NCI-H2171 (cell line): ENCODE measurements at places on chromosomes 6 and 20.

- DNase-seq = peak; percentile 15
These were observed 17.4 kb downstream of the HFE start for GRCh38 chr6:26104457-26105108.

- DNase-seq = no peak
These were observed 25.1 kb upstream of the SLC17A3 start for GRCh38 chr6:25899123-25899522.

DNA sequence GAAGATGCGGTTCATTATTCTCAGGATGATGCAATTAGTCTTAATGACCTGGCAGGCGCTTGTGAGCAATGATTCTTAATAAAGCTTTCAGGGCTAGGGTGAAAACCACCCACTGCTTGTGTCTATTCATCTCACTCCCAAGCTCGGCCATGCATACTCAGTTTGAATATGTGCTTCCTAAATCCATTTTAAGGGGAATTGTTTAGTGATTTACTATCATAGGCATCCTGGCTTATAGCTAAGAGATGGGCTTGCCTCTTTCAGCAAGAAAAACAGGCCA, 141.1 kb upstream of the SLC24A3 start:
- no peak for DNase-seq

GRCh38 chr6:121959501-121959900, 440.0 kb upstream of the HSF2 start:
- no peak for DNase-seq

- DNase-seq = no peak
These were observed 13.8 kb downstream of the ATXN1 start for GRCh38 chr6:16747232-16748024.

- no peak for DNase-seq
These were observed 92.4 kb downstream of the EYA2 start for GRCh38 chr20:46987001-46987400.

GRCh38 chr20:42740226-42740870, 449.4 kb downstream of the PTPRT start:
- no peak for DNase-seq

DNA sequence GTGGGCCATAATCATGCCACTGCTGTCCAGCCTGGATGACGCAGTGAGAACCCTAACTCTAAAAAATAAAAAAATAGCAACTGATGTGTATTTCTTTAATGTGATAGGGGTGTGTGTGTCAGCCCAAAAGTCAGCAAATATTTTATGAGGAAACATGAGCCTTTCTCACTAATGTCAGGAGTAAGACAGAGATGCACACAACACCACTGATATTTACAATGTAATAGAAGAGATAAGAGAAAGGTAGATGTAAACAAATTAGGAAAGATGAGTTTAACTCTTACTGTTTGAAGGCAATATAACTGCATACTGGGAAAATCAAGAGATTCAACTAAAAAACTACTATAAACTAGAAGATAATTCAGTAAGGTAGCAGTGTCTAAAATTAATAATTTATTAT, 100.0 kb upstream of the BEND3 start:
- DNase-seq = no peak

DNA sequence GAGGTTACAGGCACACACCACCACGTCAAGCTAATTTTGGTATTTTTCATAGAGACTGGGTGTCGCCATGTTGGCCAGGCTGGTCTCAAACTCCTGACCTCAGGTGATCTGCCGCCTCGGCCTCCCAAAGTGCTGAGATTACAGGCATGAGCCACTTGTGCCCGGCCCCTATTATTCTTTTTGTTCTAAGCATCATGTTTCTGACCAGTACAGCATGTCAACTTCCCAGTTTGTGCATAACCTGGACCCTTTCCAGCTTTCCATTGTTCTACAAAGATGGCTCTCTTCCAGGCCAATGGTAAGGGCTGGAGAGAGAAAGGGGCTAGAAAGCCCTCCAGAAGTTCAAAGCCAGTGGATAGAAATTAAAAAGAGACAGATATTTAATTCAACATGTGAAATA, 91.3 kb upstream of the TNFAIP3 start:
- no peak for DNase-seq

GRCh38 chr6:7680393-7681075, 45.4 kb upstream of the BMP6 start:
- DNase-seq = no peak

DNA sequence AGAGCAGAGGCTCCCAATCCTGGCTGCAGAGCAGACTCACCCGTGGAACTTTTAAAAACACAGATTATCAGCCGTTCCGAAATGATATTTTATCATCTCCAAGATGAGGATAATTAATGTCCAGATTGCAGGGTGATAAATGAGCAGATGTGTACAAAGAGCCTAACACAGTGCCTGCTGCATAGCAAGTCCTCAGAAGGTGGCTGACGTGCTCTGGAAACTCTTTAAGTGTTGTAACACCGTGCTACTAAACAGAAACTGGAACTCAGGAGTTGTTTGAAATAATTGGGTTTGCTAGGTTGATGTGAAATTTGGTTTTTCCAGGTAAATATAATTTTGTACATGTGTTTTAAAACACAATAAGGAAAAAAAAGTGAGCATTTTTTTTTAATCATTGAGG, 118.0 kb downstream of the ARMC2 start:
- no peak for DNase-seq

- DNase-seq = no peak
These were observed 5.2 kb downstream of the TMEM30A start for GRCh38 chr6:75279418-75279817.

- DNase-seq = no peak
These were observed 185.1 kb downstream of the PDE7B start for GRCh38 chr6:136036601-136037000.

DNA sequence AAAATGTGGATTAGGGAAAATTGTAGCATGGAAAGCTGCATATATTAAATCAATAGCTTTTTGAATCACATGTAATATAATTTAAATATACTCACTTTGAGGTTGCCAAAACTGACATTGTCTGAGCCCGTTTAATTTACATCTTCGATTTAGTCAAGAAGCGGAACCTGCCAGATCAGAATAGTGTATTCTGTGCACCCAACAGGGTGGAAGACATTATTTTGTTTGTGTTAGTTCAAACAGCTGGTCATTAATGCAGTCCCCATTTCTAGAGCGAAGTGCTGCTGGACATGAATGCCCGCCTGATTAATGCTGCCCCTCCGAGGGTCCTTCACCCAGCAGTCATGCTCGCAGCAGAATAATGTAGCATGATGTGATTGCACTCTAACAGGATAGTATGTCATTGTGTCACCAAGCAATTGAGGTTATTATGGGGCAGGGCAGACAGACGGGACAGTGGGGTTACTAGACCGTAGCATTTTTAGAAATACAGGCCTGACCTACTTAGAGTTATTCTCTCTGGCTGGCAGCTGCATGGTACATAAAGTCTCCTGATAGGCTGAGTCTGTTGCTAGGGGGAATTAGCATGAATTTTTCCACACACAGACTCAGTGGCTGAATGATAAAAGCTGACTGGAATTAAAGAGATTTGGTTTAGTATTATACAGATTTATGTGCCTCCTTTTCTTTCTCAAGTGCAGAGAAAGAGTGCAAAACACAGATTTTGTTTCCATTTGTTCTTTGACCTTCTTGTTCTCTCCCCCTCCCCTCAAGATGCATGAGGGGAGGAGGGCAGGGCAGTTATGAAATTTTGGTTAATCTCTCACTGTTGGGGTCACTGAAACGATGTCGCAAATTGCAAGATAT, 147.1 kb downstream of the PRL start:
- no peak for DNase-seq

- DNase-seq = no peak
These were observed 303.0 kb downstream of the FOXC1 start for GRCh38 chr6:1912731-1913130.

DNA sequence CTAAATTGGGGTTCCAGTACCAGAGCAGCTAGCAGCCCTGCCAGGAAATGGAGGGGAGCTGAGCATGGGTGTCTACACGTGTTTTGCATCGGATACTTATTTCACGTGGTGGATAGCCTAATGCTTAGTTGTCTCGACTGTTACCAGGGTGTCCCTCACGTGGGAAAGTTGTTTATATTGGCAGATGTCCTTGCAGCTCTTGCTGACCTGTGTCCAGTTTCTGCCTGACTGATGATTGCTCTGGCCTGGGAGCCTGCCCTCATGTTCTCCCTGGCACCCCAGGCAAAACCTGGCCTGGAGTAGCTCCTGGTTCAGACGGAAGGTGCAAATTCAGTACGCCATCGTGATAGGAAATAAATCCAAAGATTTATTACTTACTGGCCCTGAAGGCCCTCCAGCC, 11.8 kb upstream of the FERMT1 start:
- DNase-seq = no peak

DNA sequence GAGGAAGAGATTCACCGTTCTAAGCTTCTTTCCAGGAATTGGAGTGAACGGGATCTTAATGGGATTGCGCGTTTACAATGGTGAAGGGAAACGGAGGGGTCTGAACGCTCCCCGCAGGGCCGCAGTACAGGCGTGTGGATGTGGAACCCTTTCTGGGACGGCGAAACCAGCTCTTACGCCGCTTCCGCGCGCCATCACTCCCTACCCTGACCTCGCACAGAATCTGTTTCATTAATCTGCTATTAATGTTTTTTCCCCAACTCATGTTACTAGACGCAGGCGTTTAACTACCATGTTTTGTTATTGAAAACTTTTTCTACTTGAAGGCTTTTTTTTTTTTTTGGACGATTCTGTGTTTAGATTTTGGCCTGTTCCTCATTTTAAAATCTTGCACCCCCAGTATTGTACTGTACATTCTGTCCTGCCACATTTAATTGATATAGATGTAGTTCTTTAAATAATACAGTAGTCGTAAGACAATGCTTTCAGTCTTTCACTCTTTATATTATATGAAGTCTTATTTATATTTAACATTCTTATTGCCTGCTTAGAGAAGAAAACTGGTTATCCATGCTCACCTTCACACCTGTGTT, 696 bp upstream of the SUPT3H start:
- peak; percentile 66 for DNase-seq

- DNase-seq = no peak
These were observed 270.4 kb upstream of the PLCB4 start for GRCh38 chr20:8798505-8798904.

GRCh38 chr20:33669224-33669623, 2.5 kb downstream of the ACTL10 start:
- no peak for DNase-seq

DNA sequence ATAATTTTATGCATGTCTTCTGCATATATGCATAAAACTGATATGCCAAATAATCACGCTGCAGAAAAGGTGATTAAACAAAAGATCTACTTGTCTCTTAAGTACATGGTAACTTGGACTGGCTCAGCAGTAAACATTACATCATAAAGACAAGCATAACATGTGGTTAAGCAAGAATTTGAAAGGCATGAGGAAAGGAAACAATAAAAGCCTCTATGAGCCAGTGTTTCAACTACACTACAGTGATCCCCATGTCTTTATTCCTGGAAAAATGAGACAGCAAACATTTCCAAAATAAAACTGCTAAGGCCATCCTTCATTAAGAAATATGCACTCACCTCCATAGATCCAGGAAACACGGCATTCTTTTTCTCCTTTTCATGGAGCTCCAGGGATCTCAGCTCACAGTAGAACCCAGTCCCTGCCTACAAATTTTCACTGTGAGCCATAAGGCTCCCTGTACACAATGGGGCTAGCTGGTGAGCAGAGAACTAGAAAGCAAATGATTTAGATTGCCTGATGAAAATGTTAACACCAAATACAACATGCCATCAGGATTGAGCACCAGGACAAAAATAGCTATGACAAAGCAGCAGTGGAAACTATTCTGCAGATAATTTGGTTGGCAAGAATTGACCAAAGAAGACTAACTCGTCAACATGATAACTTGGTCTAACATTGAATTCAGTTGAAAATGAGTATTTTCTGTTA, 156.1 kb downstream of the COL21A1 start:
- no peak for DNase-seq

GRCh38 chr20:36601540-36601939, 4.0 kb upstream of the RAB5IF start:
- DNase-seq = no peak

GRCh38 chr6:90288404-90288803, 8.2 kb downstream of the BACH2 start:
- no peak for DNase-seq

DNA sequence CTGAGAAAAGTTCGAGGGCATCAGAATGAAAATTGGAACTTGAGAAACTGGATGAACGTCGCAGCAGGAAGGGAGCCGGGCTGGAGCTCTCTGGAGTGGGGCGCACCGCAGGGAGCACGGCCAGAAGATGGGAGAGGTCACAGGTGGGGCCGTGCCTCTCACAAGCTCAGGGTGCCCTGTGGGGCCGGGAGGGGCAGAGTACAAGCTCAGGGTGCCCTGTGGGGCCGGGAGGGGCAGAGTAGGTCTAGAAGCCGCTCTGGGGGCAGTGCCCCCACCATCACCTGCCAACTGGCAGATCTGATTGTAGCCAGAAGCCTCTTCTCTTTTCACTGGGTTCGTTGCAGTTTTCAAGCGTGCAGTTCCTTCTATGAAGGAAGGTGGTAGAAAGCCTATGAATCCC, 61.1 kb upstream of the SNX9 start:
- no peak for DNase-seq

DNA sequence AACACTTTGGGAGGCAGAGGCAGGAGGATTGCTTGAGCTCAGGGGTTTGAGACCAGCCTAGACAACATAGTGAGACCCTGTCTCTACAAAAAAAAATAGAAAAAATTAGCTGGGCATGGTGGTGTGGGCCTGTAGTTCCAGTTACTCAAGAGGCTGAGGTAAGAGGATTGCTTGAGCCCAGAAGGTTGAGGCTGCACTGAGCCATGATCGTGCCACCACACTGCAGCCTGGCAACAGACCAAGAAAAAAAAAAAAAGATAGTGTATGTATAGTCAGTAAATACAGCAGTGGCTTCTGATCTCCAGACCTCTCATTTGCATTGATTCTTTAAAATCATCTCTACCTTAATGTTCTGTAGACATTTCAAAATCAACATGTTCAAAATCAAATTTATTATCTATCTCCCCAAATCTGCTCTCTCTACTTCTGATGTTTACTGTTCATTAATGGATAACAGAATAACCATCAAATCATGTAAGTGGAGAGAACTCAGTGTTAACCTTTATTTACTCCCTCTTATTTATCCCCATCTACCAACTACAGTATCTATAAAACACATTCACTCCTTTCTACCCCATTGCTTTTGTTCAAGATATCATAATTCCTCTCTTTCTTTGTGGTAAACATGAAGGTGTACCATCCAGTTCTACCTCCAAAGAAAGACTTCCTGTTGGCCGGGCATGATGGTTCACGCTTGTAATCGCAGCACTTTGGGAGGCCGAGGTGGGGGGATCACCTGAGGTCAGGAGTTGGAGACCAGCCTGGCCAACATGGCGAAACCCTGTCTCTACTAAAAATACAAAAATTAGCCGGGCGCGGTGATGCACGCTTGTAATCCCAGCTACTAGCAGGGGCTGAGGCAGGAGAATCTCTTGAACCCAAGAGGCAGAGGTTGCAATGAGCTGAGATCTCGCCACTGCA, 7.7 kb downstream of the PROCR start:
- no peak for DNase-seq

DNA sequence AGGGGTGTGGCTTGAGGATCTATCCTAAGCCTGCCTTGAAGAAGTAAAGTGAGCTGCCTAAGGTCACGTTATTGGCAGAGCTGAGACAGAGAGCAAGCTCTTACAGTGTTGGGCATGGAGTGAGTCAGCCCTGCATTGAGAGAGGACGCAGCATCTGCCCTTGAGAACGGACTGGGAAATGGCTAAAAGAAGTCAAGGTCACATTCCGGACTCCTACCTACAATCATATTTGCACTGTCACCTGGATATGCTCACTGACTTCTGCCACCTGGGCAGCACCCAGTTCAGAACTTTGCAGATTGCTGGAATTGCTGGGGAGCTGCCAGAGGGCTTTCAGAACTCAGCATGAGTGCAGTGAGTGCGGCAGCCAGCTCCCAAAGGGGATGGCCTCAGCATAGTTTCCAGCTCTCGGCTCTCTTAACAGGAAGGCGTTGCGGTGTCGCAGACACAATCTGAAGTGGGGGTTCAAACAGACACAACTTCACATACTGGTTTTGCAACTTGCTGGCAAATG, 199.3 kb upstream of the SGK1 start:
- DNase-seq = no peak
